ENCODE measurements at places on chromosomes 2 and 18.

DNA sequence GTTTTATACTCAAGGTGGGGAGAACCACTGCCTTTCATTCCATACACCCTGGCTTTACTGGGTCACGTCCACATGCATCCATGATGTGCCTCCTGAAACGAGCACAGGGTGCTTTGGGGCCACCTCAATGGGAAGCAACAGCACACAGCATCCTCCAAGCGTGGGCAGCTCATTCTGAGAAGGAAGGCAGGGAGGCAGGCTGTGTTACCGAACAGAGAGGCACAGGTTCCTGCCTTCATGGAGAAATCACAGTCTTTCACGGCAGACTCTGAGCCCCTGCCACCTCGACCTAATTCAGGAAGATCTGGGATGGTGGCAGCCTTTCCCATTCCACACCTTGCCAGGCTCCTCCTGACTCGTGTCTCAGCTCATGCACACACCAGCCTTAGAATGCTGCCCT lies 130.1 kb downstream of the GBX2 start:
- no peak for DNase-seq

- DNase-seq: no peak
Observed at GRCh38 chr2:152571048-152571766, 146.1 kb downstream of the PRPF40A start.

GRCh38 chr2:42789751-42790150 lies 2.6 kb downstream of the HAAO start:
- DNase-seq: no peak

DNA sequence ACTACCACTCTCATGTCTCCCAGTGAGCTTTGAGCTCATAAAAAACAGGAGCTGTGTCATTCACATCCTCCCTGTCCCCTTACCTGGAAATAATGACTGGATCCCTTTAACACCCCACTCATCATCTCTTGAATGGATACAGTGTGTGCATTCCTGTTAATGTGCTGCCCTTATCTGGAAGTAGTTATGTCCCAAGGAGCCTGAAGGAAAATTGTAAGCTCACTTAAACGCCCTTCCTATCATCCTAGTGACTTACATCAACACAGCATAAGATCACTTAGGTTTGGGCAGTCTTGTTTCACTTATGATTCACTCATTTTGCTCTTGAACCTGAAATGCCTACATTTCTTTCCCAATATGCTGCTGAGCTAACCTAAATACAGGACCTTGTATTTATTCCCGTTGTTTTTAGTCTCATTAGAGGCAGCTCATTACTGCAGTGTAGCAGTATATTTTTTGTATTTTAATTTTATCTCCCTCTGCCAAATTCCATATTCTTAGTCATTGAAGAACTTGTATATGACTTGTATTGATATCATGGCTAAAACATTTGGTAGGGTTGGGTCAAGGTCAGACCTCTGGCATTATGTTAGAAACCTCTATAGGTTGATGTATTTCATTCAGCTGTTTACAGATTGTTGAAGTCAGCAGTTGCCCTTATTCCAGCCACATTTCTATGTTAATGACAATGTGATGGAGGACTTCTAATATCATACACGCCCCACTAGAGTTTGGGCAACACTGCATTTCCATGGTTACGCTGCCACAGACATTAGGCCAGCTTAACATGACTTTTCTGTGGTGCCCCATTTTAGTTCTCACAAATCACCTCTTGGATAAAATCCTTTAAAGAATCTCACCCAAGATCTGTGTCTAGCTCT lies 72.9 kb downstream of the PKP4 start:
- DNase-seq: peak; percentile 22

DNA sequence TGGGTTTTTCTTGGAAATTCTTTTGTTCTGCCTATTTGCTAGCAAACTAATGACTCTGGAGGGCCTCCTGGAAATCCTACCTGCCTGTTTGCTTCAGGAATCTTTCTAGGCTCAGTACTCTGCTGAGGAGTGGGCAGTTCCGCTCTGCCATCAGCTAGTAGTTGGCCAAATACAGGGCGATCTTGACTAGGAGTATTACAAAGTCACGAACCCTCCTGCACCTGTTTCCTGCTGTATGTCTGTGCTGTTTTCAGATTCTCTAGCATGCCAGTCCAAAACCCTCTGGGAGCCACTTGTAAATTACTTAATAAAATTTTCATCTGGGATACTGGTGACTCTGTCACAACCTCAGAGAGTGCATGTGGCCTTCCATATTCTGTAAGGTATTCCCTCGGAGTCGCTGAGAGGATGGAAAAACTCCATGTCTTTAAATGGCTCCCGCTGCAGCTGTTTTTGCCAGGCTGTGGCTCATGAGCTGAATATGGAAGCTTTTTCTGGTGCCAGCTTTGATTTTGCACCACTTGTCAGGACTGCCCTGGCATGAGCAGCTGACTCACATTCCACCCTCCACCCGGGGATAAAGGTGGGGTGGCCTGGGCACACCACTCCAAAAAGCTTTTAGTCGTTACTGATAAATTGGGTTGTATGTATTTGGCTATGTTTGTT lies 123.0 kb downstream of the RTN4 start:
- no peak for DNase-seq

DNA sequence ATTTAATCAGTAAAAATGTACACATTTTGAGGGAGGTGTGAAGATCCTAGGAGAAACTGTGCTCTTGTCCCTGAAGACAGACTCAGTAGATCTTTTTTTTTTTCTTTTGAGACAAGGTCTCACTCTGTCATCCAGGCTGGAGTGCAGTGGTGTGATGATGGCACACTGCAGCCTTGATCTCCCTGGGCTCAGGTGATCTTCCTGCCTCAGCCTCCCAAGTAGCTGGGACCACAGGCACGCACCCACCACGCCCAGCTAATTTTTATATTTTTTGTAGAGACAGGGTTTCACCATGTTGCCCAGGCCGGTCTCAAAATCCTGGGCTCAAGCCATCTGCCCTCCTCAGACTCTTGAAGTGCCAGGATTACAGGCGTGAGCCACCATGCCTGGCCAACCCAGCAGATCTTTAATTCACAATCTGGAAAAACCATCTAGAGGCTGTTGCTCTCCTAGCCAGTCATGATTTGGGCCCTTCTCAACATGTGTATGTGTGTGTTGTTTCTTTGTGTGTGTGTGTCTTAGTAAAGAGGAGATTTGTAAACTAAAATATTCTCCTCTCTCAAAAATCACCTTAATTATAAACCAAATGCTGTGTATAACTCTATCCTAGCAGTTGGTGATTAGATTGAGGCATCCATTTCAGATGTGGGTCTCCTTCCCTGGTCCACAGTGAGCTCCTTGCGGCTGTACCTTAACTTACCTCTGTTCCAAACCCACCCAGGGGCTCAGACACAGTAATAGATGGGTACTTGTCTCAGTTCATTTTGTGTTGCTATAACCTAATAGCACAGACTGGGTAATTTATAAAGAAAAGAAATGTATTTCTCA lies 3.9 kb upstream of the MYCN start:
- no peak for DNase-seq

GRCh38 chr2:238022594-238023157 lies 38.1 kb upstream of the SCLY start:
- DNase-seq: no peak

DNA sequence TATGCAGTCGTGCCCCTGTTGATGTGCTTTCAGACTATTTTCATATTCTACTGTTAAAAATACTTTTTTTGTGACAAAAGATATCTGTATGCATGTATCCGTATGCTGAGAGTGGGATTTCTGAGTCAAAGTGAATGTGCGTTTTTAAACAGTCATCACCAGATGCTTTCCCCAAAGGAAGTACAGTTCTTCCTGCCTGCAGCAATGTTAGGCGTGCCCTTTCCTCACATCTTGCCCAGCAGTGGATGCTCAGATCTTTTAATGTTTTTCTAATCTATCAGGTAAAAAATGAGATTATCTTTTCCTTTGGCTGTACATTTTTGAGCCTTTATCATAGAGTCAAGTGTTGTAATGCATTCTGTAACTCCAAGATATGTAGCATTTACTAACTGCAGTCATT lies 111.7 kb downstream of the PTPRM start:
- DNase-seq: peak; percentile 34

DNA sequence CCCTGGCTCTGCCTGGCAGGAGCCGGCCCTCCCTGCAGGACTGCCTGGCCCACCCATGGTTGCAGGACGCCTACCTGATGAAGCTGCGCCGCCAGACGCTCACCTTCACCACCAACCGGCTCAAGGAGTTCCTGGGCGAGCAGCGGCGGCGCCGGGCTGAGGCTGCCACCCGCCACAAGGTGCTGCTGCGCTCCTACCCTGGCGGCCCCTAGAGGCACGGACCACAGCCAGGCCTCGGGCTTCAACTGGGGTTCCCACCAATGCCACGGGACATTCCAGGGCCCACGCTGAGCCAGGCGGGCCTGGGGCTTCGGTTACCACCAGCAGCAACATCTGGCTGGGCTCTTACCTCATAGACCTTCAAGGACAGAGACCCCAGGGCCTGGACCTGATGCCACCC lies 6.1 kb upstream of the GMPPA start:
- DNase-seq: no peak

DNA sequence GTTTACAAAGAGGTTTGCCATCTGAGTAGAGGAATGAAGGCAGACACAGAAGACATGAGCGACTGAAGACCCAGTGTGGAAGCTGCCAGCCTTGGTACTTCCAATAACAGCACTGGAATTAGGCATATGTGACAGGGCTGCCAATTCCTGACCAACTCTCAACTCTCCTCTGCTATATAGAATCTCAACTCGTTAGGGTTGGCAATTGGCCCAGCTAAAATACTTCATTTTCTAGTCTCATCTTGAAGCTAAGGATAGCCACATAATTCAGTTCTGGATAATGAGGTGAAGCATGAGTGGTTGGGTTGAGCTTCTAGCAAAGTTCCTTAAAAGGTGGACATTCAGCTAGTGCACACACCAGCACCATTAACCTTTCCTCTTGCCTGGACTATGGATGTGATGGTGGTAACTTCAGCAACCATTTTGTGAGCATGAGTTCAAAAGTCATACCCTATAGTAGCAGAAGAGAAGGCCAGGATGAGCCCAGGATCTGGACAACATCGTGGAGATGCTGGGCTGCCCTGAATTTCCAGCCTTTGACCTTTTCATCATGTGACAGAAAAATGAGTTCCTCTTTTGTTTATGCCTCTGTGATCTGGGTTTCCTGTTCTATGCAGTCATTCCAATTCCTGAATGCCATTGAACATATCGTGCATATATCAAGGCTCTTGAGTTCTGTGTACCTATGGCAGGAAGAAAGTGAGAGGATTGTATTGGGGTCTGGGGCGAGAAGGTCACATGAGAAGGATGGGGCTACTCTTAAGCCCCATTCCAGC lies 68.1 kb upstream of the HAAO start:
- DNase-seq: no peak

DNA sequence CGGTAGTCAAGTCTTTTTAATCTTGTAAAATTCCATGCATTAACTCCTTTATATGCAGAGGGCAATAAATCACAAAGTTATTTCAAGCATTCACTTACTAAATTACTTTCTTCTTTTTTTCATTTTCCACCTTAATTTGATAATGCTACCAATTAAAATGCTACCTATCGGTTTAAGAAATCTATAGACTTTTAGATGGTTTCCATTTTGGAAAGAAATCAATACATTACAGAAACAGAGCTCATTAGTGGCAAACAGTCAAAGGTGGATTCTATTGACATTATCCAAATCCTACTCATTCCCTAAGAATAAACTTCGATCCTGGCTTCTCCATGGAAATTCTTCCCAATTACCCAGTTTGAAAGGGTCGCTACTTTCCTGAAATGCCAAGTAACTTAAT lies 176.5 kb downstream of the MREG start:
- no peak for DNase-seq

DNA sequence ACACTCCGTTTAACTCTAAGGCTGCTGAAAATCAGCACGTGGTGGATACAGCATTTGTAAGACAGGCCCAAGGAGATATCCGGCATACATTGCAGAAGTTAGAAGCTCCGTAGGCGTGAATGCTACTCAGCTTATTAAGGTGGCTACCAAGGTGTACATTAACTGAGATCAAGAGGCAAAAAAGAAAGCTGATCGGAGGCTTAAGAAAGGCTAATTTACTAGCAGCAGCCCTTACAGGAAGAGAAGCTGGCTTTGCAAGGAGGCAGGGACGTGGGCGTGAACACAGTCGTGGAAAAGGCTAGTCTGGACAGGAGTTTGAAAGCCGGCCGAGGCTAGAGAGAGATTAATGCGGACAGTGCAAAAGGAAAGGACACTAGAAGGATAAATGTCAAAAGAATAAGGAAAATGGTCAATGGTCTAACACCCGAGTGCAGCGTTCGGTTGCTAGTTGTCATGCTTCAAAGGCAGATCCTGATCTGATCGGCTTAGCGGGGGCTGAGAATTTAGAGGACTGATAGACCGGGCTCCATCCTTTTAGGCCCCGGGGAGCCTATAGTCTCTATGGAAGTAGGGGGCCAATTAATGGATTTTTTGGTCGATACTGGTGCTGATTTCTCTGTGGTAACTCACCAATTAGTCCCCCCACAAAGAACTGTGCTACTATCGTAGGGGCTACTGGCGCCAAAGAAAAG lies 45.6 kb upstream of the SELENOI start:
- no peak for DNase-seq

GRCh38 chr2:24382363-24383073 lies 22.2 kb upstream of the ITSN2 start:
- DNase-seq: peak; percentile 48

- DNase-seq: no peak
Observed at GRCh38 chr2:158610059-158610458, 153.3 kb downstream of the PKP4 start.

GRCh38 chr2:241815477-241816430 lies 6.8 kb downstream of the NEU4 start:
- DNase-seq: no peak

GRCh38 chr2:191574232-191574631 lies 103.7 kb upstream of the NABP1 start:
- no peak for DNase-seq

DNA sequence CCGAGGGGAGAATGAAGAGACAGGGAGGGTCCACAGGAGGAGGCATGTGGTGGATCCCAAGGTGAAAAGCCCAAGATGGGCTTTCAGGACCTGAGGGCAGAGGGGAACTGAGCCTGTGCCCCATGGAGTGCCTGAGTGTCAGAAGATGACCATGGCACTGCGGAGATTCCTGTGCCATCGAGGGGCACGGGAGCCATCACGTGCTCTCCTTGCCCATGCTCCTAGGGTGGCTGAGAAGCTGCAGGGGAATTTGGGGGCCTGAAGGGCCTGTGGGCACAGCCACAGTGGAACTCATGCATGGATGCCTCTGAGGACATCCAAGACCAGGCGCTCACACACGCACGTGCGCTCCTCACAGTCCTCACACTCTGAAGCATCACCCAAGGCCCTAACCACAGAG lies 56.1 kb upstream of the GLI2 start:
- no peak for DNase-seq

DNA sequence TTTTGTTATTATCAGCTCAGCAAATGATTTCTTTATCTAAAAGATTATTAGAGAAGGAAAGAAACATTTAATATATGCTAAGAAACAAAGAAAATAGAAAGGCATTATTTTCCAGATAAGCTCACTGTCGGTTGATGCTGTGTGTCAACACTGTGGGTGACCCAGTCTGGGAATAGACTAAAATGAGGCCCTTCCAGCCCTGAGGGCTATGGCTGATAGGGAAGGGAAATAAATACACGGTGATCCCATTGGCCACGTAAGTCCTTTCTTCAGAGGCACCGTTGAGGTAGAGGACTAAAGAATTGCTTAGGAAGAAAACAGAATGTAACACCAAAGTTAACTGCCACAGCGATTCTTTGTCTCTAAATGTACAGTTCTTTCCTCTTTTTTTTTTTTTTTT lies 1.8 kb downstream of the ABCB11 start:
- no peak for DNase-seq

Data from foreskin melanocyte (primary cell).